T-cell (primary cell): ENCODE measurements at places on chromosomes 11 and 22.

- DNase-seq = no peak
Measured at GRCh38 chr11:118908901-118909618, 16.7 kb downstream of the BCL9L start.

- no peak for DNase-seq
Measured at GRCh38 chr11:111577821-111578220, 24.4 kb upstream of the SIK2 start.

DNA sequence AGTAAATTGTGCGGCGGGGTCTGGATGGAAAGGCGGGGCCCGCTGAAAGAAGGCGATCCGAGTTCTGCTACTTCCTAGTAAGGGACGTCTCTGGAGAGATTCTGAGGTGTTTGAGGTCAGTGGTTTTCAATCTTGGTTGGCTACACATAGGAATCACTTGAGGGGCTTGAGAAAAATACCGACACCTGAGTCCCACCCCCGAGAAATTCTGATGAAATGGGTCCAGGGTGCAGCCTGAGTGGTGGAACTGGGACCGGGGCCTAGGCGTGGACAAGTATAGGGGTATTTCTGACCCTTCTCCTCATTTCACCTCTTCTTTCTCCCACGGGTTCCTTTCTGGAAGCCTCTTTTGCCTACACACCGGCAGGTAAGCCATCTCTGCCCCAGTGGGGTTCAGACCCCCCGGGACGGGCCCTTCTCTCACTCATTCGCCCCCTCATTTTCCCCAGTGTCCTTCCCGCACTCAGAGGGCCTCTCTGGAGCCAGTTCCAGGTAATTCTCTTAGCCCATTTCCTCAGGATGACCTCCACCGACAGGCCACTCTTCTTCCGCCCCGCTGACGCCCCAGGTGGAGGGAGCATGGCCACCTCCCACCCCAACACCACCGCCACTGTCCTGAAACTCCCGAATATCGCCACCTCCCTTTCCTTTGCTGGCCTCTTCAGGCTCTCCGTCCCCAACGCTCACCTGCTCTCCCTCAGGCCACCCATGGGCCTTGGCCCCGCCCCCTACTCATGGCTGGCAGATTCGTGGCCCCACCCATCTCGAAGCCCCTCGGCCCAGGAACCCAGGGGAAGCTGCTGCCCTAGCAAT, 11.8 kb downstream of the ROBO3 start:
- DNase-seq = no peak

- no peak for DNase-seq
Measured at GRCh38 chr22:42509548-42509947, 10.0 kb downstream of the RRP7A start.

DNA sequence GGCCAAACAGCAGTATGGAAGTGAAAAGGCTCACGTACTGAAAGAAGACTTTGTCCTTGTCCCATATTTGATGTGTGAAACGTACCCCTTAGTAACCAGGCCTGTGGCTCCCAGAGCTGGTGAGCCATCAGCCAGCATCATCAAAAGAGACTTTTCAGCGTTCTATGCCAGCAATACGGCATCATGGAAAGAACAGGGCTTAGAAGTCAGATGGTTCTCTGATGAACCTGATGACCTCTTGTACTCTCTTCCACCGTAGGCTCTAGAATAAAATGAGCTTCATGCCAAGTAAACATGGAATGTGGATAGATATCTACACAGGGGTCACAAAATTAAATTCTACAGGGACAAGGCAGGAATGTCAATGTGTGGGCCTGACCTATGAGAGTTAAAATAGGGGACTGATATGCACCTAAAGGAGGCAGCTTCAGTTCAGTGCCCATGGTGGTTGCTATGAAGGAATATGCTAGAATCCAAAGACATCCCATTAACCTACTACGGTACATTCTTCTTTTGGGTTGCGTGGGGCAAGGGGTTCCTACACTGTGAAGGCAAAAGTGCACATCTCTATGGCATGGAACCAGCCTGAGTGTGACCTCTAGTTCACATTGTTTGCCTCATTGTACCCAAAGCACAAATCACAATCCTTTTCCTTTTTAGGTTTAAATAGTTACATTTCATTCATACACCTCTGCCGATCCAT, 130.6 kb downstream of the ETS1 start:
- no peak for DNase-seq

DNA sequence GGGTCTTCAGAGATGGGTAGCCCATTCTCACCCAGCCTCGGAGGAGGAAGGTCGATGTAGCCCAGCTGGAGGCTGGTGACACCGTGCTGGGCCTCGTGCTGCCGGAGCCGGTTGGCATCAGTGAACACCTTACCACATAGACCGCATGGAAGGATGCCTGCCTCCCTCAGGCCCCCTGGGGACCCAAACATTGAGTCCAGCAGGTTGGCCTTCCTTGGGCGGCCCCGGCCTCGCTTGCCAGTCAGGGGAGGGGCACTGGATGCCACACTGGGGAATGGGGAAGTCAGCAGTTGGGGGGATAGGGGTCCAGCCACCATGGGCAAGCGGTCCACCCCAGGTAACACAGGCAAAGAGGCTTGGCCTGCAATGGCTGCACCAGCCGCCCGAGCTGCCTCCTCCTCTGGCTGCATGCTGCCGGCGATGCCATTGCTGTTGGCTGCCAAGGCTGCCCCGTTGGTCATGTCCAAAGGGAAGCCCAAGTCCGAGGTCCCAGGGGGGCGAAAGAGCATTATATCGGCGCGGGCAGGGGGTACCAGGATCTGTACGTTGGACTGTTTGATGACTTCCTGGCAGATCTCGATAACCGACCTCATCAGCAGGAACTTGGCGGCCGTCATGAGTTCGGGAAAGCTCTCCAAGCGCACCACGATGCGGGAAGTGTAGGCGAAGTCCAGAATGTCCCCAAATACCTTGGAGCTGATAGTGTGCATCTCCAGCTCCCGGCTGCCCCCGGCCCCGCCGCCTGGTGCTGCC, 1.4 kb downstream of the PATZ1 start:
- peak; percentile 21 for DNase-seq

DNA sequence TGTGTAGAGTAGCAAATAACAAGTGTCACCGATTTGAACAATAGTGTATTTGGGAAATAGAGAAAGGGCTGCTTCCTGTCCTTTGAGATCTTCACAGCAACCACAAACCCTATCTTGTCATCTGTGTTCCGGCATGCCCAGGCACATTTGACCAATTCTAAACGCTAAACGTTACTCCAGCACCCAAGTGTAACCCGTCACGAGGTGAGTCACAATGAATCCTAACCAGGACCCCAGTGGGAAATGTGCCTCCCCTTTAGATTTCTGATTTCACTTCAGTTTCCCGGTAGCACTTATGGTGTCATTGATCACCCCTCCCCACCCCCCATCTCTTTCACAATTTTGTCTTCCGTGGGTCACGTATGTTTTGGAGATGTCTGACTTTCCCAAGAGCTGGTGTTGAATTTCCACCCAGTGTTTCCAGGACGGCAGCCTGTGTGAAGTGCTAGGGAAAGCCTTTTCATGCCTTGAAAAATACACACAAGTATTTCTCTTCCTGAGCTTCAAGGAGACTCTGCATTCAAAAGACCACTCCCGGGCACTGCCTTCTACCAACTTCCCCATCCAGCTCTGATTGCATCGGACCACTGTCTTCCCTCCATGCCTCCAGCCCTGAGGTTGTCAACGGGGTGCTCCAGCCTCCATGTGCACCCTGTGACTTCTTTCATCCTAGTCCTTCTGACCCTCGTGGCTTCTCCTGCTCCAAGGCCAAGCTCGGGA, 10.5 kb upstream of the C11orf24 start:
- DNase-seq = no peak

DNA sequence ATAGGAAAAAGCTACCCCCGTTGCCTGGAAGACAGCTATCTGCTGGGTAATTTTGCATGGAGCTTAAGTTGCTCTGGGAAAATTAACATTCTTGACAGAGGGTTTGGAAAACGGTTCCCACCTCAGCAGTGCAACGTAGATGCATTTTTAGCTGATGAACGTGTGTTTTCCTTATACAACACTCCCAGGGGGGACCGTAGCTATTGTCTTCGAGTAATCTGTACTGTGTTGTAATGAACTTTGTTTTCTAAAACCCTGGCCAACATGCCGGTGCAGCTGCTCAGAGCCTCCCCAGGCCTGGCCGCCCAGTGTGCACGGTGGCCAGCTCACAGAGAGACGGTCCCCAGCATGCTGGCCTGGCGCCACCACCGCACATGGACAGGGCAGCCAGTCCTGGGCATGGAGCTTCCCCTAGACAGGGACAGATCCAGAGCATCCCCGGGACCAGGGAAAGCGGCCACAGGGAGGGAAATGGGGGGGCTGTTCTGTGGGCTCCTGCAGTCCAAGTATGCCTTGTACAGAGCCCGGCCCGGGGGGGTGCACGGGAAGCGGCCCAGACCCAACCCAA, 2.2 kb downstream of the TNNT3 start:
- no peak for DNase-seq

DNA sequence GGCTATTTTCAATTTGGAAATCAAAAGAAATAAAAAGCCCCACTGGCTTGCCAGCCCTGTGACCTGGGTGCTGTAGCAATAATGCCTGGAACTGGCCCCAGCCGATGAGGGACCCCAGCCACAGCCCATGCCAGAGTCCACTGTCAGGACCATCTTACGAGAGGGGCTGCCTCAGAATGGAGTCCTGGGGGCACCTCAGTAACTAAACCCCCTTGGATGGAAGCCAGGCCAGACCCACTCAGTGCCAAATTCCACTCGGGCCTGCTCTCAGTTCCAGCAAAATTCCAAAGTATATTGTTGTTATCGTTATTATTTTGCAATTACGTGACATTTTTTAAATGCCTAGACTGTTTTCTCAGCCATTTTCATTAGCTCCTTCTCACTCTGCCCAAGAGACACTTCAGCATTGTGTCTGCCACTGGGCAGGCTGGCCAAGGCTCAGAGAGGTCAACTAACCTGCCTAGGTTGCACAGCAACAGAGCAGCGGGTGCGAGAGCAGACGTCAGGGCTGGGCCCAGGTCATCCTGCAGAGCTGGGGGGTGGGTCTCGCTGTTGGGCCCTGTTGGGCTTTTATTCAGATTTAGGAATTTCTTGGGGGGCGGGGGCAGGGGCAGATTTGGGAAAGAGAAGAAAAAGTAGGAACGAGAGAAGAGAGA, 19.5 kb downstream of the CDKN1C start:
- DNase-seq = no peak

DNA sequence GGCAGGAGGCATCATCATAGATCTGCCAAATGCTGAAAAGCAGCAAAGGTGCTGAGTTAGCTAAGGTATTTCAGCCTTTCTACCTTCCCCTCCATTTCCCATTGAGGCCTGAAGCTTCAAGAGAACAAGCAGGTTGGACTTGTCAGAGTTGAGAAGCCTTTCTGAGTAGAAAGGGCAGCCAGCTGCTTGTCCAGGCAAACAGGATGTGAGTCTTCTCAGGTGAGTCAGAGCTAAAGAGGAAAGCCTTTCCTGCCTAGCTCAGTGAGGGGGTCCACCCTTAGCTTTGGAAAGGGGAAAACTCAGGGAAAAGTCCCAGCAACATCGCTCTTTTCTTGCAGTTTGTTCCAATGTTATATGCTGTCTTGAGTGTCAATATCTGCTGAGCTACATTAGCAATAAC, 13.2 kb upstream of the MPZL2 start:
- no peak for DNase-seq

DNA sequence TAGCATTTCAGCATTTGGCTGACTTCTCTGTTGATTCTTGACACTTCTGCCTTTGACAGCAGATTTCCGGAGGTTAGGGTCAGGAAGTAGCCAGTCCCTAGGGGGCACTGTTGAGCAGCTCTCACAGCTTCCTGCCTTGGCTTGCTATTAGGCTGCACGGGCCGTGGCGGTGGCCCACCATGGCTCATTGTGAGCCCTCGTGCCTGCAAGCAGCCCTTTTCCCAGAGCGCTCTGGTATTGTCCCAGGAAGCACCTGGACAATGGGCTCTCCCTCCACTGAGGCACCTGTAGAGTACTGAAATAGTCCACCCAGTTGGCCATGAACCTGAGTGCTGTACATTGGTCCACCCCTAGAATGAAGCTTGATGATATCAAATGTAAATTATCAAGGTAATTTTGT, 100.2 kb upstream of the GAL start:
- DNase-seq = peak; percentile 38

DNA sequence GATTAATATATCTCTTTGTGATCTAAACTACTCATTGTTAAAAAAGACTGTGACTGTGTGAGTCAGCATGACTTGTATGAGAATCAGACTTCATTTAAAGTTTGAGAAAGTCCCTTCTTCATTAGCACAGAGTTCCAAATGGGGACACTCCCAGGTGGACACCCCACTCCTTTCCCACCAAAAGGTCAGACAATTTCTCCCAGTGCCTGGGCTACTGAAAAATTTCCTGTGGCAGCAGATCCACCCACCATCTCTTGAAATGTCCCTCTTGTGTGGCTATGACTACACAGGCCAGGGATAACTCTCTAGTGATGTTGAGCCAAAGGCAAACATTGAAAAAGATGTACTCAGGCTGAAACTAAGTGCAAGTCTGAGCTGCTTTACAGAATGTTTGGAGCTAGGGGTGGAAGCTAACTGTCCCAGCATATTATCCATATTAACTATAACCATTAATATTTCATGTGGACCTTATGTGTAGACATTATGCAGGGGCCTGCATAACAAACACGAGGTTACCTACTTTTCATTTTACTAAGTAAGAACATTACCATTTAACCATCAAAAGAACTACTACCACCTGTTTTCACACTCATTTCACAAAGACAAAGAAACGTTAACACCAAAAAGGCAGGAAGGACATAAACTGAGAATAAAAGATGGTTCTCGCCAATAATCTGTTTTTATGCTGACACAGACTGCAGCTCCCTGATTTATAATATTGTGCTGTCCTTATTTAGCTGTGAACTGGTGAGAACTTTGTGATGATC, 44.8 kb downstream of the MMP20 start:
- no peak for DNase-seq

DNA sequence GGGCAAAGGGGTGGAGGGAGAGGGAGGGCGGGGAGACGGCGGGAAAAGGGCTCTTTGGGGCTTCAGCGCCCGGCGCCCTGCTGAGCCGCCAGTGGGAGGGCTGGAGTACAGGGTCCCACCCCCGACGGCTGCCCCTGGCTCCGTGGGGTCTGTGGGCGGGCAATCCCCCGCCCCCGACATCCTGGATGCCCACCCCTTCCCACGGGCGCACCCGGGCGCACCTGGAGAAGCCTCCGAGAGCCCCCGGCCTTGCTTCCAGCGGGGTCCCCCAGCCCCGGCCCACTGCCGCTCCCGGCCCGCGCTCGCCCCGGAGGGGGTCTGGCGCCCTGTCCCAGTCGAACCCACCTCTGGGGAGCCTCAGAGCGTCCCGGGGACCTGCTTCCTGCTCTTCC, 394 bp downstream of the CHRM4 start:
- DNase-seq = no peak

- DNase-seq = no peak
Measured at GRCh38 chr11:74683941-74684481, 47.2 kb downstream of the CHRDL2 start.

DNA sequence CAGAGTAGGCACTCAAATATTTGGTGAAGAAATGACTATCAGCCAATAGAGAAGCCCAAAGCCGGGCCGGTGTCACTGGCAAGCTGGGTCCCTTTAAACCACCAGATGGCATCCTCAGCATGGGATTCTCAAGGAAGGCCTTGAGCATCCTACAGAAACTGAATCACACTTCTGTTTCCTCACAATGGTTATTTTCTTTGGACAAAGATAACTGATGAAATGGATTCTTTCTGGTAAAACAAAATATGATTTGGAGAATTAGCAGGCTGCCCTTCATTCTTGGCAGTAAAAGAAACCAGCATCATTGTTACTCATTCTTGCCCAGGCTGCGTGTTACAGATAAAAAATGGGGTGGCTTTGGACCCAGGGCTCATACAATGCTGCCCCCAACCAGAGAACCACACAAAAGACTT, 30.3 kb upstream of the ASPHD2 start:
- peak; percentile 15 for DNase-seq
